HTR-8/SVneo (cell line): ENCODE measurements at places on chromosomes 11 and 22.
A peak's percentile ranks its signal among the peaks of the same experiment; 100 is the strongest.

- DNase-seq, result no peak
Measured at GRCh38 chr11:45319077-45319476, 32.9 kb upstream of the SYT13 start.

DNA sequence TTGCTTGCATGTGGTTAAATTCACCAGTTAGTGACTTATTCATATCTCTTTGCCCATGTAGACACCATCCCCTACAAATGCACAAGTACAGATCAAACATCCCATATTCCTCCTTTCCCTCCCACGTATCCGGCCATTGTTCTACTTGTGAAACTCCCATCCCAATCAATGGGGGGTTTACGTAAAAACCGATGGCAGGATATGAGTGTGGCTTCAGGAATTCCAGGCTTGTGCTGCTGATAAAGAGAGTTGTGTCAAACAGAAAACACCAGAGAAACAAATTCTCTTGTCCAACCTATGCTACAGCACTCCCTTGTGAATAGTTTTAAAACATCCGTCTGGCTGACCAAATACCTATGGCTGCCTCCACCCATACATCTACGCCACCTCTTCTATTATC lies 15.5 kb downstream of the FLI1 start:
- no peak for DNase-seq

DNA sequence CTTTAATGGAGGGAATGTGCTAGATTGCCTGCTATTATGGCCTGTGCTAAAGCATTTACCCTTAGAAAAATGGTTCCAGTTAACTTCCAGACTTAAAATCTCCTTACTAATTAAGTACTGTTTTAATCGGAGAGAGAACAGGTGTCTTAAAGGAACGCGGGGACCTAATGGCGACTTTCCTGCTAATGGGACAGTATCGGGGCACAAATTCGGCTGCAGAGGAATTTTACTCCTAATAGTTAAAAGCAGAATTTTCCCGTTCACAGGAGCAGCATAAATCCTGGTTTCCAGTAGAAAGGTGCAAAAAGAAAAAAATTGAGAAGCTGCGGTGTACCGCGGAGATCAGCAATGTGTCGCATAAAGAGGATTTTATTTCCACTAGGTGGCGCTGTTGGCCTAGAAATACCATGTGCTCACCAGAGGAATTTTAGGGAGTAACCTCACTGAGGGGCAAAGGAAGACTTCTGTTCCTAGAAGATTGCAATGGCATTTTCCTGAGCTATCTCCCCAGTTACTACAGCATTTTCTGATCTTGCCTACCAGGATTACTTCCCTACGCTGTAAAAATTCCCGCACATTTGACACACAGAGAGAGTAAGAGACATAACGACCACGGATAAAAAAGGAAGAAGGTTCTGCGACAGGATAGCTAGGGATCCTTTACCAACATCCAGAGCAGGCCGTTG lies 44.5 kb downstream of the ZNF280B start:
- DNase-seq, result peak; percentile 53

- peak; percentile 98 for DNase-seq
Measured at GRCh38 chr11:111601979-111602864, at the start of gene SIK2. Gene SIK2, plus strand, starts transcription at chr11:111602449. Its CDS starts 115 bp downstream, at chr11:111602564.

DNA sequence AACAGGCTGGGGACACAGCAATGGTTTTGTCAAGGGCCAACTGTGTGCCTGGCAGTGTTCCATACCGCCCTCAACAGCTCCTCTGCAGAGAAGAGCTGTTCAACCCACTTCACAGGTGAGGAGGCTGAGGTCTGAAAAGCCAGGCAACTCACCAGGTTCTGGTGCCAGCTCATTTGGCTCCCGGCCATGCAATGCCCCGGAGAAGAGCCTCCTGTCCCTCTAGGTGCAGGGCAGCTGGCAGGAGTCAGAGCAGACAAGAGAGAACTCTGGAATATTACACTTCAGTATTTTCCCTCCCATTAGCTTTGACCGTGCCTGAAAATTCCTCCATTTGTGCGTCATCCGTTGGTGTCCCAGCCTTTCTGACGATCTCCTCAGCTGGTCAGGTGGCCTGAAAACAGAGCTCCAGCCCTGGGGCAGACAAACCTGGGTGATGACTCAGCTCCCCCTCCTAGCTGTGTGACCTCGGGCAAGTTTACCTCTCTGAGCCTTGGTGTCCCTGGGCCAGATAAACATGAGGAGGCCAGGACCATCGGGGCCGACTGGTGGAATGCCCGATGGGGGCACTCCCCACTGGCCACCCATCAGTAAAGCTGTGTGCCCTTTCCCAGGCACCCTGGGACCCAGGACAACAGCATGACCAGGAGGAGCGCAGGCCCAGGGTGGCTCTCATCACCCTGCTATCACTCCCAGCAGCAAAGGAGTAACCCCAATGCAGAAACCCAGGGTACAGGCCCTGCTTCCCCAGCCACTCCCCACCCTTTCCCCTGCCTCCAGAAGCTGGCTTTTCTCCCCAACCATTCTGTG lies 9.6 kb upstream of the C1QTNF6 start:
- no peak for DNase-seq

GRCh38 chr22:37482244-37482643 lies 3.9 kb downstream of the MFNG start:
- no peak for DNase-seq

- DNase-seq, result no peak
Measured at GRCh38 chr11:68552542-68552941, 92.0 kb downstream of the PPP6R3 start.

GRCh38 chr11:23336961-23337360 lies 476.7 kb upstream of the CCDC179 start:
- no peak for DNase-seq

GRCh38 chr11:128518493-128519207 lies 68.7 kb downstream of the ETS1 start:
- DNase-seq, result no peak

DNA sequence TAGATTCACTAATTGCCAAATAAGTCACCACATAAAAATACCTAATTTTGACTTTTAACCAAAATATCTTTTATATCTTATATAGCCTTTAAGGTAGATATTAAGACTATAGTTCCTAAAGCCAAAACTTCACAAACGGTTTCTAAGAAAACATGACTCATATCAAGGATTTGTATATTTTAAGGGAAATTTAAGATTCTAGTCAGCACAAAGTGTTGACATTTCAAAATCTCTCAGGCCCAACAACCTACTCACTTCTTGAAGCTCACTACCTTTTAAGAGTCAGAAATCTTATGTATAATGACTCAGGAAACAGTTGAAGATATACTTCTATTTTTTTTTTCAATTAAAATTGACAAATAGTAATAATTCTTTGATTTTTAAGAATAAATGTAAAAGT lies 221.9 kb downstream of the SBF2 start:
- DNase-seq, result no peak

- DNase-seq, result no peak
Measured at GRCh38 chr22:44392446-44392921, 79.7 kb upstream of the SHISAL1 start.

DNA sequence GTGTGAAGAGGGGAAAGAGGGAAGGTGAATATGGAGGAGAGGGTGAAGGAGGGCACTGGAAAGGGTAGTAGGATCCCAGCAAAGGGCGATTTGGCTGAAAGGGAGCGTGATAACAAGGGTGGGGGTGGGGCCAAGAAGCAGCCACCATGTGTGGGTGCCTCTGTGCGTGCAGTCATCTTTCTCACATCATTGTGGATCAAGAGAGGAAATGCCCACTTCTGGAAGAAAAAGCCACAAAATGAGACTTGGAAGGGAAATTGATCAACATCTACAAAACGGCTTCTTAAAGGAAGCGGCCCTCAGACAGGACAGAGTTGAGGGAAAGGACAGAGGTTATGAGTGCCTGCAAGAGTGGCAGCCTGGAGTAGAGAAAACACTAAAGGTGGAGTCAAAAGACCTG lies 1.2 kb upstream of the CXCR5 start:
- no peak for DNase-seq

GRCh38 chr22:27347951-27348350 lies 453.6 kb downstream of the MN1 start:
- no peak for DNase-seq

- no peak for DNase-seq
Measured at GRCh38 chr22:17570851-17571631, 7.7 kb downstream of the SLC25A18 start.

DNA sequence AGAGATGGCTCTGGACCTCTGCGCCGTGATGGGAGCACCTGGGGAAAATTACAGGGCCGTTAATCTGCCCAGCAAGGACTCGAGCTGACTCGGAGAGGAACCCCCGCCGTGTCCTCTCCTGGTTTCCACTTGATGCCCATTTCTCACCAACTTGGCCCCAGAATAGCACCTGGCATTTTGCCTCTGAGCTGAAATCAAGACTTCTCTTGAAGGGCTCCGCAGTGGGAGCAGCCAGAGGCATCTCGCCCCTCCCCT lies 19.0 kb upstream of the CABP7 start:
- no peak for DNase-seq

GRCh38 chr11:131943295-131943694 lies 572.9 kb downstream of the NTM start:
- no peak for DNase-seq

GRCh38 chr11:2787816-2788167 lies 88.0 kb upstream of the KCNQ1OT1 start:
- DNase-seq, result no peak
